G401 (cell line): ENCODE measurements at places on chromosomes 4 and X.

GRCh38 chrX:2689773-2690666 is 1.1 kb upstream of the CD99 start:
- no peak for DNase-seq

DNA sequence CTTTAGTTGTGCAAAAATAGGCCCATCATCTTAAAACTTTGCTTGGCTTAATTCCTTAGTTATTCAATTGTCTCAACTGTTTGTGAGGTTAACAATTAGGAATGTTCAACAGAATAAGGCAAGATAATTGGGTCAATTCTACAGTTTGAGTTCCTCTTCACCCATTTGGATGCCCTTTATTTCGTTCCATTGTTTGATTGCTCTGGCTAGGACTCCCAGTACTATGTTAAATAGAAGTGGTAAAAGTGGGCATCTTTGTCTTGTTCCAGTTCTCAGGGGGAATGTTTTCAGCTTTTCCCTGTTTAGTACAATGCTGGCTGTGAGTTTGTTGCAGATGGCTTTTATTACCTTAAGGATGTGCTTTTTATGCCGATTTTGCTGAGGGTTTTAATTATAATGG is 761.5 kb upstream of the GRIA3 start:
- DNase-seq = no peak

GRCh38 chr4:82402196-82402775 is 28.0 kb downstream of the HNRNPDL start:
- DNase-seq = no peak

GRCh38 chr4:96149894-96150293 is 310.0 kb downstream of the PDHA2 start:
- DNase-seq = no peak

GRCh38 chr4:132824761-132825160 is 324.3 kb upstream of the PCDH10 start:
- no peak for DNase-seq

DNA sequence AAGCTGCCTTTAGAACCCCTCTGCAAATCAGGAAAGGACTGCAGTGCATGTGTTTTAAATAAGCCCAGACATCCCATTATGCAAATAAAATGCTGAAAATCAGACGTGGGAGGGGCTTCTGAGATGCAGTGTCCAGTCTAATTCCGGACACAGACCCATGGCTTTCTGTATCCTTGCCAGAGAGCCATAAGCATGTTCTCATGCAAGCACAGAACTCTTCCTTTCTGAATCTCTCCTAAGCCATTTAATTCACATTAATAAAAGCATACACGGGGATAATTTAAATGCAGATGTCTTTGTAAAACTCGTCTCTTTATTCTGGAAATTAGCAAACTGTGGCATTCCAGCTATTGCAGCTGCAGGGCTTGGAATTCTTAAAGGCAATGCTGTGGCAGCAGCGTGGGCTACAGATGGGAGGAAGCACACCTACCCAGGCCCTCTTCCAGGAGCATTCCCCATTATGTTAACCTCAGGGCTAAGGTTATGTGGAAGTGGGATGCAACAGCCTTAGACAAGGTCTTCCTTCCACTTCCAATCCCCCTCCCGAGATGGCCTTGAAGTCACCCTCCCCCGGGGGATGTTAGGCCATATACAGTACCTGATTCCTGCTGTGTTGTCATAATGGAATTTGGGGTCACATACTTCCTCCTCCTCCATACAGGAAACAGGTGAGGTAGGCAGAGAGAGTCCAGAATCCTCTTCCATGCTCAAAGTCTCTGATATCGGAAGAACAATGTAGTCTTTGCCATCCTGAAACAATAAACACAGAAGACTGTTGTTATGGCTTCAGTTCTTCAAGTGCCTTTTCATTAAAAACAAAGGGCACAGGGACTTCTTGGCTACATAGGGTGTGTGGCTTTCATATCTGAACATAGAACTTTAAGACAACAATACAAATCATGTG is 38.1 kb downstream of the KDR start:
- no peak for DNase-seq

GRCh38 chr4:10333942-10334341 is 123.3 kb downstream of the ZNF518B start:
- no peak for DNase-seq

GRCh38 chr4:78656968-78657445 is 105.4 kb downstream of the ANXA3 start:
- DNase-seq = no peak

- DNase-seq = no peak
Measured at GRCh38 chrX:153876112-153876491, 9.9 kb downstream of the L1CAM start.

- DNase-seq = no peak
Measured at GRCh38 chr4:156762851-156763250, 208.7 kb downstream of the PDGFC start.

DNA sequence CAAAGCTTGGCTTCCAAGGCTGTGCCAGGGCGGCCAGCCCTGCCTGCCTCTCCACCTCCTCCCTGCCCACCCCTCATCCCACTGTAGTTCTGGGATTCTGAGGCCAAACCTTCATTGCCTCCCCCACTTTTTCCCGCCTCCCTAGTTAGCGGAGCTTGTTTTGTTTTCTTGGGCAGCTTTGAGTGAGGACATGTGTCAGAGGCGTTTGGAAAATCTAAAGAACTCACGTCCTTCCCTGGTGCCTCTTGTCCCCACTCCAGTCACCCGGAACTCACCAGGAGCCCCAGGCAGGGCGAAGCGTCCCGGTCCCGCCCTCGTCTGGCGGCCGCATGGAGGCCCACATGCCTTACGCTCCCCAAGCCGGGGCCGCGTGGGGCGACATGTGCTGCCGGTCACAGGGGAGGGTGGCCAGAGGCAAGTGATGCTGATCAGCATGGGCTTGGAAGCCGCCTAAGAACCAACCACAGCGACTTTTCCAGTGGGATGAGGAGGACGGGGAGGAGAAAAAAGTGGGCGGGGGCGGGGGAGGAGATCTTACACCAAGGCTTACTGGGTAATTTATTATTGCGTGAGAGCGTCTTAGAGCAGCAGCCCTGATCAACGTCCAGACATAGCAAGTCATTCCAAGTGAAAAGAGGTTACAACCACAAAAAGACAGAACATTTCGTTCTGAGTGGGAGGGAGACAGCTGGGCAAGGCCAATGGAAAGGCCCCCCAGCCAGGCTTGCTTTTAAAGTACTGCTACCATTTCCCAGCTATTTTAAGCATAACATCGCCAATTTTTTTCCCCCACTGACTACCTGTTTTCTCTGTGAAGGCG is 48.5 kb downstream of the PRPS1 start:
- peak; percentile 58 for DNase-seq

DNA sequence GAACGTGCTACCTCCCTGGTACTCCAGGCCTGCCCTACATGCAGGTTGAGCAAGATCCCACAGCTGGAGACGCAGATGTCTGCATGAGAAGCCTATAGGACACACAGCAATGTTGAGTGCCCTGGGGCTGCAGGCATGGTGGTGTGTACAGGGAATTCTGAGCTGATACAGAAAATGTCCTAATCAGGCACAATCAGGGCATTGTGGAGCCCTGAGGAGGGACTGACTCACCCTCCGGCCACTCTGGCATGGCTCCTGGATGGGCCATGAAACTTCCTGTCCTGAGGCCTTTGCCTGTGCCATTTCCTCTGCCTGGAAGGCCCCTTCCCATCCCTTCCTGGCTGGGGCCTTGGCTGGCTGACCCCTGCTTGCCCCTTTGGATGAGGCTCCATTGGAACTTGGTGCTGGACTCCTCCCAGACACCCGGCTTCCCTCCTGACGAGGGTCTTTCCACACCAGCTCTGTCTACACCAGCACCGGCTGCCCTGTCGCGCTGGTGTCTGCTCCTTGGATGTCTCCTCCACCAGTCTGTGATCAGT is 16.7 kb upstream of the AFAP1 start:
- no peak for DNase-seq

DNA sequence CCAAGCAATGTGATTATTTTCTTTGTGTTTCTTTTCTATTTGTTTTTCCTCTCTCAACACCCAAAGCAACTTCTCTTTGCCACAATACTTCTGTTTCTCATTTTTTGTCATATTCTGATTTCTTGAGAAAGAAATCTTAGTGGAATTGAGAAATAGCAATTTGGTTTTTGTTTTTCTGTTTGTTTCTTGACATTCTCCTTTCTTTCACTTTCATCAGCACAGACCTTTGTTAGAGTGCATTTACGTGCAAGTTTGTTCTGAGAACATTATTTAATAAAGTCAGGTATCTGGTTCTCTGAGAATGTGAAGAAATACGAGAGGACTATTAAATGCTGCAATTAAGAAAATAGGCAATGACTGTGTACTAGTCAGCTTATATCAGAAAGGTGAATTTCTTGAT is 608.1 kb upstream of the AADAT start:
- DNase-seq = no peak

GRCh38 chr4:58760737-58761136 is 1650.6 kb upstream of the IGFBP7 start:
- DNase-seq = peak; percentile 15
